ENCODE measurements at places on chromosomes 3 and 15.

DNA sequence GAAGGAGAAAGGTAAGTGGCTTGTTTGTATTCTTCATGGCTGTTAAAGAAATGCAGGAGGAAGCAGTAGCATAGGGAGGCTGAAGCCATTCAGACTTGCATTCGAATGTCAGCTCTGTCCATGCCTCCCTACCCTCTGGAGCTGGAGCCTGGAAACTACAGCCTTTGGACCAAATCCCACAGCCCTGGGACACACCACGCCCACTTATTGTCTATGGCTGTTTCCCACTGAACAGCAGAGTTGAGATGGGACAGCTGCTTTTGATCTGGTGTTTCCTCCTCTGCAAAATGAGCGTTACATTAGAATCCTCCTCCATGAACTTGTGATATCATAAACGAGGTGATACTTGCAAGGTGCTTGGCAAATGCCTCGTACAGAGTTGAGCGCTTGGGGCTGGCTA lies 3.6 kb downstream of the FAM107A start:
- no peak for ATAC-seq

DNA sequence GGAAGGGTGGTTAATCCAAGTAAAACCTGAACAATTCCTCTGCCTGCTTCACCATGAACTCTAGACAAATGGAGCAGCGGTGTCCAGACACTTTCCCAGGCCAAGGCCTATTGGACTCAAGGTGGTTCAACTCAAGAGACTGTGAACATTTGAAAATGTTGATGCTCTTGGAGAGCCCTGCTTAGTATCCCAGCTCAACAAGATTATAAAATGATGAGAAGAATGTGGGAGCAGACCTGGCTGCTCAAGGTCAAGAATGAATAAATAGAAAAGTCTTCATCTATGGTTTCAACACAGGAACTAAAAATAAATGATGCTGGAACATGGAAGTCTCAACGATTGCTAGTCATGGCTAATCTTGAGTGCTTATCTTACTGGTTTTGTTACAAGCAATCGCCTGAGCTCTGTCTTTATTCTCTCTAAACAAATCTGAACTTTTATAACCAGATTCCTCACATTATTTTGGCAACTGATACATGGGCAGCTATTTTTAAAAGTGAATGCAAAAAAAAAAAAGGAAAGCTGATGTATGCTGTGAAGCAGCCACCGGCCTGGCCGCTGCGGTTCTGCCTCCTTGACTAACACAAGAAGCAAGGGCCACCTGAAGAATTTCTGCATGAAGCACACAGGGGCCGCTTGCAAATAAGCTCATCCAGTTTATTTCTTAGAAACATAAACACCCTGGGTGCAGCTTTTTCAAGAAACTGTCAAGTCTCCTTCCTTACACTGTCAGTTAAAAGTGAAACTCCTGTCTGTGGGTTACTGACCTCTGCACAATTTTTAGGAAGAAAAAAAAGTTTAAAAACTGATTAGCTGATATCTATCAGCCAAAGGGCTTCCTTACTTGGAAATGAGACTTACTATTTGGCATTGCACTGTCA lies 120.1 kb upstream of the ARHGEF3 start:
- no peak for ATAC-seq

DNA sequence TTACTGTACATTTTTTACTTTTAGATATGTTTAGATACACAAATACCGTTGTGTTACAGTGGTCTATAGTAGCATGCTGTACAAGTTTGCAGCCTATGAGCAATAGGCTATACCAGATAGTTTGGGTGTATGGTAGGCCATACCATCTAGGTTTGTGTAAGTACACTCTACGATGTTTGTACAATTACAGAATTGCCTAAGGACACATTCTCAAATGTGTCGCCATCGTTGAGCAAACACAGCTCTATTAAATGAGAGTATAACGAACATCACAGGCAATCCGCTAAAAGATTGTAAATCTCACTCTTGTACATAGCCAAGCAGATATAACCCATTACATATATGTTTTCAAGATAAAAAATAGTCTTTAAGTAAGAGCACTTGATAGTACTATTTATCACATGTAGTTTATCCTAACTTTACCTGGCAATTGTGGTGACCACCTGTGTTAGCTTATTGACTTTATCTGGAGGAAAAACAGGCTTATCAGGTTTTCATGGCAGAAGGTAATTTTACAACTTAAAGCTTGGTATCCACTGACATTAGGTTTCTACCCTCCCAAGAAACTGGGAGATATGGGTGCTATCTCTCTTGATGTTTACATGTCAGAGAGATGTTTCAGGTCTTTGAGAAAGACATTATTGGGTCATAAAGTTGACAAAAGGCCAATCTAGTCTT lies 898.7 kb downstream of the NSUN3 start:
- ATAC-seq: no peak

DNA sequence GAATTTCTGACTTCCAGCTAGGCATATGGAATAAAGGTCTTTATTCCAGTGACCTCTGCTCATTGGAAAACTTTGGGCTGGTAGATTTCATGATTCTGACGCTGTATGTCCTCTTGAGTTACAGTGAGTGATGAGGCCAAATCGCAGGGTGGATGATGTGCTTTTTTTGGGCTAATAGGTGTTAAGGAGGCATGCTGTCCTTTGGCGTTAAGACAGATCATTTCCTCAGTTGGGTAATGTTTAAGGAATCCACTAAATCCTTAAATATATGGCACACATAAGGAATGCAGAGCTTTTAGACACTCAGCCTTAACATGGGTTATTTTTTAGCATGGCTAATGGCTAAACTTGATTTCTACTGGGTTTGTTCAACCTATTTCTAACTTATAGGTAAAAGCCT lies 87.9 kb downstream of the LPP start:
- ATAC-seq: no peak

Measured in esophagus mucosa (tissue), 1 donor.